GM12892 (cell line): ENCODE measurements at places on chromosomes 11 and 22.

DNA sequence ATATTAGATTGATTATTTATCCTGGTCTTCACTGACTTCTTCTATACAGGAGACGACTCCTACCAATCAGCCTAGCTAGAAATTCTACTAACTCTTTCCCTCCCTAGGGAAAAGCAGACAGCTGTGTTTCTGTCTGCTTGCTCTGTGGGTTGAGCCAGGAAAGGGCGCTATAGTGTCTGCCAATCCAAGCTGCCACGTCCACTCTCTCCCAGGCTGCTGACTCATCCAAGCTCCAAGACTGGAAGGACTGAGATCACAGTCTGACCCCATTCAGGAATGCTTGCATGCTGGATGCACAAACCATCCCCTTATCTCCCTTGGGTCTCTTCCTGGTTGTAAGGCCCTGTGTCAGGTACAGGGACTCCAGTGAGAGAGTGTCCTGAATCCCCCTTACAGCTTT lies 955.6 kb downstream of the OPCML start:
- no peak for DNase-seq

GRCh38 chr11:6607190-6607795 lies 3.7 kb downstream of the ILK start:
- DNase-seq = no peak

DNA sequence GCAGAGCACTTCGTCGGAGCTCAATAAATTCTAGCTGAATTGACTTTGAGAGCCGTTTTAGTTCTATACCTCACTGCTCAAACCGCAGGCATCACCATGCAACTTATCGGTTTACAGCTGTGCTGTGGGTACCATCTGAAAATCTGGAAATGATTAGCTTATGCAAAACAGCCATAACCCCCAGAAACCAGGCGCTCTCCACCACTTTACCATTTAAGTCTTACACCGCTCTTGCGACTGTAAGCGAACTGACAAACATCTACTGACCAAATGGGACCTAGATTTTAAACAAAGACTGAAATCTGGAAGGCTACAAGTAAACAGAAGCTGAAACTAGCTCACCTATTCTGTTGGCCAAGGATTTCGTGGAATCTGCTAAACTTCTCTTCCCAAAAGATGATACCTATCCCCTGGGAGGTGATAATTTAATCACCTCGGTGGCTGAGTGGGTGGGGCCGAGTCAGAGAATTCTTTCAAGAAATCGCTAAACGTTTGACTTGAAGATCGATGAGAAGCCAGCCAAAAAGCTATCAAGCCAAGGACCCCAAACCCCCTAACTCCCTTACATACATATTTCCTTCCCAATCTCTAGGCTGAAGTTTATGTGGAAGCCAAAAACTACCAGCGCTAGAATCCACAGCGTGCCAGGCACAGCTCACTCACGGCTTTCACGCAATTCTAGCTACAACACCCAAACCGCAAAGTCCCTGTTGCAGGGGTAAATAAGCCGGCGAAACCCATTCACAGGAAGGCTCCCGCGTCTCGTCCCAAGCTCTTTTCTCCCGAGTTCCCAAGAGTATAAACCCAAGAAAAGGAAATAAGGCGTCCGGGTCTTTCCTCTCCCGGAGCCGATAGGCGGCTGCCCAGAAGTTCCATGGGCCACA lies 644 bp downstream of the SPTY2D1 start:
- DNase-seq = no peak

- no peak for DNase-seq
These were observed 240.2 kb downstream of the CADM1 start for GRCh38 chr11:115263799-115264656.

- no peak for DNase-seq
These were observed 4.3 kb upstream of the TBC1D22A start for GRCh38 chr22:46758121-46758520.
